ENCODE measurements at places on chromosomes 3 and 15.

GRCh38 chr15:69299943-69300588 lies 1.4 kb downstream of the PAQR5 start:
- DNase-seq, result no peak

- DNase-seq, result no peak
These were observed 11.2 kb downstream of the NCBP2 start for GRCh38 chr3:196931157-196931556.

DNA sequence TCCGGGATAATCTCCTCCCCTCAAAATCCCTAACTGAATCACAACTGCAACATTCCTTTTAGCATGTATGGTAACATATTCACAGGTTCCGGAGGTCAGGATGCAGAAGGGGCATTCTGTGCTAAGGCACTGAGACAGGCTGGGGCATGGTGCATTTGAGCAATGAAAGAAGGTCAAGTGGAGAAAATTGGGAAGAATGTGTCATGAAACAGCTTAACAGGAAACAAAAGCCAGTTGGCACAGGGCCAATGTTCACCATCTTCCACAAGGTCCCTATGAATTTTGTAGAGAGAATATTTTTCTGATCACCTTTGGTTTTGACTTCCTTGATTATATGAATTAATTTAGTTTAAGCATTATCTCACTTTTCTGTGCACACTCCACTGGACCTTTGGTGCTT lies 587.7 kb upstream of the NR2F2 start:
- no peak for DNase-seq

DNA sequence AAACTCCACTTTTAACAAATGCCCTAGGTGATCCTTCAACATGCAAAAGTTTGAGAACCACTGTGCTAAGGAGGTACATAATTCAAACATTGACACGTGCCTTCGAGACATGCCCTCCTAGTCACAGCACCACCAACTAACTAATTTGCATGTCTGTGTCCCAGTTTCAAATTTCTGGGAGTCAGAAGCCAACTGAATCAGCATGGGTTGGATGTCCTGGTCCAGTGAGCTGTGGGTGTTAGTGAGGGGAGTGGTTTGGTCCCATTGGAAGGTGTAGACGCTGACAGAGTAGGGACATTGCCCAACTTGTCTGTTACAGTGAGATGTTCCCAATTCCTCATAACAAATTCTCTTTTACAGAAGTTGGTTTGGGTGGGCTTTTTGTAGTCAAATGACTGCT lies 67.3 kb upstream of the ADPGK start:
- DNase-seq, result no peak

GRCh38 chr3:193507566-193507965 lies 47.1 kb downstream of the ATP13A4 start:
- DNase-seq, result no peak

GRCh38 chr3:163011596-163011995 lies 1515.0 kb downstream of the OTOL1 start:
- no peak for DNase-seq

GRCh38 chr3:77535116-77535515 lies 495.2 kb downstream of the ROBO2 start:
- DNase-seq, result no peak

- no peak for DNase-seq
These were observed 129.2 kb downstream of the CHDH start for GRCh38 chr3:53716998-53717397.

DNA sequence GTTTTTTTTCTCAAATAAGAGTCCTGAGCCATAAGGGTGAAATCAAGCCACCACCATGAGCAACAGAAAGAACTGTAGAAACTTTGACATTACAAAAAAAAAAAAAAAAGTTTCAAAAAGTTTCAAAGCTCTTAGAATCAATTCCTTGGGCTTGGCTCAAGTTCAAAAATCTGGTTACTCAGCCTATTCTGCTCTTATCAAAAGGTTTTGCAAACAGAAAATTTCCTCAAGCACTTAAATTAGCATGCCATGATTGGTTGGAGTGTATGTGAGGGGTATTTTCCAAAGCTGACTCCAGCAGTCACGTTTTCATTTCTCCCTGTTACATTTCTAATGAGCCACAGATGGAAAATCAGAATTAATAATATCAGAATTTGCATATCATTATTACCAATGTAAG lies 12.1 kb upstream of the PEX5L start:
- no peak for DNase-seq

- DNase-seq, result no peak
These were observed 21.0 kb downstream of the PTH1R start for GRCh38 chr3:46898321-46899150.

DNA sequence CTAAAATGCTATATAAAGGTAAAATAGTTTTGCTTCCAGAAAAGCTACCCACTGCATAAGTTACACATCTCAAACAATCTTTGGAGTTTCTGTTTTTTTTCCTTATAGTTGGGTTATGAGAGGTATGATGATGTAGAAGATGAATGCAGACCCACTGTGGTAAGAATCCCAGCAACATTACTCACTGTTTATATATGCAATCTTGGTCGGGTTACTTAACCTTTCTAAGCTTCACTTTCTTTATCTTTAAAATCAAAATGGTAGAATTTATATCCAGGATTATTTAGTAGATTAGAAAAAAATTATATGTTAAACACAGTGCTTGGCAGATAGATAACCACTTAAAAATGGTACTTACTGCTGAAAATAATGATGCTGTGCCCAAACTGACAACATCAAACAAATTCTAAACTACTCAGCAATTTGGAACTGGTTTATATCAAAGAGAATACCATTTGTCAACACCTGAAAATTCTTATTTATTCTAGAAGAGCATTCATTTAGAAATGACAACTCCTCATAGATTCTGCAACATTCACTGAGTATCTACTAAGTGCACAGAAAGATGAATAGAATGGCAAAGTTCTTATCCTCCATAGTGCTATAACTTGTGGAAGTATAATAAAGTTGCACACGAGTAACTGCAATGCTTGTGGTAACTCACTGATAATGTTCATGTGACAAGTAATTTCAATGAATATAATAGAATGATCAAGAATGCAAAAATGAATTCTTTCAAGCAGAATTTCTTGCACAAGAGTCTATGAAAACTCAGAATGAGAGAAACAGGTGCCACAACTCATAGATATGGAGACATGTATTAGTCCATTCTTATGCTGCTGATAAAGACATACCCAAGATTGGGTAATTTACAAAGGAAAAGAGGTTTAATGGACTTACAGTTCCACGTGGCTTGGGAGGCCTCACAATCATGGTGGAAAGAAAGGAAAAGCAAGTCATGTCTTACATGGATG lies 129.0 kb upstream of the SLC7A14 start:
- DNase-seq, result no peak

- DNase-seq, result no peak
These were observed 807.2 kb upstream of the CFAP20DC start for GRCh38 chr3:59856934-59857460.

- DNase-seq, result no peak
These were observed 23.0 kb downstream of the TLNRD1 start for GRCh38 chr15:81023483-81024264.

DNA sequence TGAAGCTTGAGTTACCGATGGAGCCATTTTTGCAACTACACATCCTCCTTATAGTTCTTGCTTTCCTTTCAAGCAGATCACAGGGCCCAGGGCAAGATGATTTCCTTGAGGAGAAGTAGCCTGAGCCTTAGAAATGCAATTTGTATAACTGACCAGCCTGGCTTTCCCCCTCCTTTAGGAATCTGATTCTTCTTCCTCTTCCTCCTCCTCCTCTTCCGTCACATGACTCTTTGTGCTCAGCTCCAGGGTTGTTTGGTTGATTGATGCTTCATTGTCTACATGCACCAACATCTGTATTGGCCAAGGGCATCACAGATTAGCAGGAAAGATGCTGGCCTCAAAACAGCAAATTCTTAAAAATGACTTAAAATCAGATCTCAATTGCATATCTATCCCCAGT lies 3.3 kb downstream of the SNAPC5 start:
- DNase-seq, result no peak

DNA sequence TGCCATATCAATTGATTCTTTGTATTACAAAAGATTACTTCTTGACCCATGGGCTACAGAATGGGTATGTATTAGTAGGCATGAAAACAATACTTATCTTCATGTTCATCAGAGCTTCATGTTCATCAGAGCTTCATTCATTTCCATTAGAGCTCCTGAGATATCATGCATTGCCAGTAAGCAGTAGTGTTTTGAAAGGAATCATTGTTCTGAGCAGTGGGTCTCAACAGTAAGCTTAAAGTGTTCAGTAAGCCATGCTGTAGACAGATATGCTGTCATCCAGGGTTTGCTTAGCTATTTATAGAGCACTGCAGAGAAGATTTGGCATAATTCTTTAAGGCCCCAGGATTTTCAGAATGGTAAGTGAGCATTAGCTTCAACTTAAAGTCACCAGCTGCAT lies 596.1 kb downstream of the ZNF385D start:
- no peak for DNase-seq

- no peak for DNase-seq
These were observed at the start of gene SEMA3B for GRCh38 chr3:50268703-50269451. Gene SEMA3B (plus strand): TSS chr3:50269147. CDS start chr3:50269241, 94 bp downstream.

DNA sequence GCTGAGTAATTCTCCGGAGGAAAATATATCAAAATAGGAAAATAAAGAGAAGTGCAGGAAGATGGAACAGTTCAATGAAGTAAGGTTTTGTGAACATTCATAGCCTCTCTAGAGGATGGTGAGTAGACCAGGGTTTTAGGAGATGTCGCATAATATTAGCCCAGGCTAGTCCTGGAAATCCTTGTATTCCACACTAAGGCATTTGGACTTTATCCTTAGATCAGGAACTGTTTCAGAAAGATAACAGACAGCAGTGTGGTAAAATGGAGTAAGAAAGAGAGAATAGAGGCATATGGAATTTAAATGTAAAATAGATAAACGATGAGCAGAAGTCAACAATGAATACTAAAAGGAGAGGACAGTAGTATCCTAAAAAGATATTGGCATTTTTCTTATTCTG lies 12.1 kb downstream of the COPB2 start:
- DNase-seq, result no peak

GRCh38 chr3:196991581-196992460 lies 23.2 kb upstream of the PIGZ start:
- DNase-seq, result no peak

DNA sequence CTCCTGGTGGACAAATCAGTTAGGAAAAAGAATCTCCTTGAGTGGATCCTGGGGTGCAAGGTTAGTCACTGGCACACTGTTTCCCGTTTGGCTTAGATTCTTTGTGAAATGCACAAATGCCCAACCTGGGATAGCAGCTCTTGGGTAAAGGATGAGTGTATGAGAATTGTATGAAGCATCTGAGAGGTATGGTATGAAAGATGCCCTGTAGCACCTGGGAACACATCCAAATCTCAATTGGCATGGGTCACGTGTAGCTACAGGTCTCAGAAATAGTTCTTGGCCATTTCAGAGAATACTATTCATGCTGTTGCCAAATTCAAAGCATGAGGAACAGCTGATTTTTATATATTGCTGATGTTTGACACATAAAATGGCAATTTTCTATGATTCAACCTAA lies 84.3 kb downstream of the KCNH8 start:
- DNase-seq, result no peak

GRCh38 chr15:82751308-82751707 lies 41.6 kb upstream of the AP3B2 start:
- no peak for DNase-seq

DNA sequence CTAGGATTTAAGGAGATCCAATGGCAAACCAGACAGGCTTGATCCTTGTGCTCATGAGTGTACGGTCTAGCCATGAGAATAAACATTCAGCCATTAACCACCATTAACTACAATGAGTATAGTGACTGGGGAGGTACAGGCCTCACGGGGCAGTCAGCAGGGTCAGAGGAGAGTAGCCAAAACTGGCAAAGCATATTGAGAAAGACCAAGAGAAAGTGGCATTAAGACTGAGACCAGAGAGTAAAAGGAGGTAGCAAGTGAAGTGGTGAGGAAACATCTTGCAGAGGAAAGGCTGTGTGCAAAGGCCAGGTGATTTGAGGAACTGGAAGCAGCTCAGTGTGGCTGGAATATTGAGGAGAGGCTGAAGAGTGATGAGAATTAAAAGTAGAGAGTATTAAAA lies 407.2 kb upstream of the LMCD1 start:
- no peak for DNase-seq

- no peak for DNase-seq
These were observed 609.9 kb downstream of the FHIT start for GRCh38 chr3:60641354-60641753.

DNA sequence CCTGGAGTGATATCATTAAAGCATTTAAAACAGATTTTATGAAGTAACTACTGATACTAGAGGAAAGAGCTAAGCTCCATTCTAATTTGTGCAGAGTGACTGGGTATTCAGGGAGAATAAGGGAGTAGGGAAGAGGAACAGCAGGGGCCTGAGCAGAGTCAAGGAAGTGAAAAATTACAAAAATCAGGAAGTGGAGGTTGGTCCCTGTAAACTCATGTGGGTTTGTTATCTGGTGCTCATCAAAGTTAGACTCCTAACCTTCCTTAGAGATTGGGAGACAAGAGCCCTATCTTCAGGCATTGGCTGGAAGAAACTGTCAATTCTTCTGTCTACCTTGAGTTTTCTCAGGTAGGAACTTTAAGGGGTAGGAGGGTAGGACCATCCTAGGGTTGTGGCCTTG lies 82.5 kb downstream of the NEK11 start:
- no peak for DNase-seq

GRCh38 chr3:69252631-69253030 lies 130.2 kb upstream of the LMOD3 start:
- no peak for DNase-seq

DNA sequence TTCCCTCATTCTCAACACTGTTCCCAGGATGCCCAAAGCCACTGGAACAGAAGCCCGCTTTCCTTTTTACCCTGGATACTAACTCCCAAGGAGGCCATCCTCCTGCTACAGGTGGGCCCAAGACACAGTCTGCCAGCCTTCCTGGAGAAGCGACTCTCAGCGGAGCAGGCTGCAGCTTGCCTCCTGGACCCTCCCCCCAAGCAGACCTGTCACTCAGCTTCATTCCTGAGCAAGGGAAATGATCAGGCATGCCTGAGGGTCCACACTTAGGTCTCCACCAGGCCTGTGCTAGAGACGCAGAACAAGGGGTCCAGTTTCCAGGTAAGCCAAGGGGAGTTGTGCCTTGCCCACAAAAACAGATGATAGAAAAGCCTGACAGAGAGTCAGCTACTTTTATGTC lies 62.8 kb downstream of the SLCO2A1 start:
- DNase-seq, result no peak

GRCh38 chr15:101536166-101536874 lies 46.8 kb upstream of the PCSK6 start:
- DNase-seq, result no peak

DNA sequence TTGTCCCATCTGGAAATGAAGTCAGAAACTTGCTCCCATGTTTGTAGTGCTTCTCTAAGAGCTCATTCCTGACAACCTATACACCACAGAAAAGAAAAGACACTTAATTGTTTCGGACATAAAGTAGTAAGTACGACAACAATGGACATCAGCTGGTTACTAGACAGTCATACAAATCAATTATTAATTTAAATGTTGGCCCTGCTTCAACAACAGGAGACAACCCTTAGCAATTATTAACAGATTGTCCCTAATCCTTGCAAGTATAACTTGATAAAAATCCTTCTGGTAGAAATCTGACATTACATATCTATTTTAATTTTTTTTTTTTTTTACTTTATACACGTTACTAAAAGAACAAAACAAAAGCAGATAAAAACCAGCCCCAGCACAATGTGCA lies 29.8 kb downstream of the ERICH6 start:
- DNase-seq, result no peak

GRCh38 chr3:145087038-145087437 lies 1073.9 kb downstream of the PLOD2 start:
- DNase-seq, result no peak

- no peak for DNase-seq
These were observed 20.4 kb downstream of the SYNM start for GRCh38 chr15:99125061-99125891.

- no peak for DNase-seq
These were observed 19.0 kb upstream of the CSTA start for GRCh38 chr3:122305818-122306621.
